ENCODE measurements at places on chromosomes 3 and 15.

DNA sequence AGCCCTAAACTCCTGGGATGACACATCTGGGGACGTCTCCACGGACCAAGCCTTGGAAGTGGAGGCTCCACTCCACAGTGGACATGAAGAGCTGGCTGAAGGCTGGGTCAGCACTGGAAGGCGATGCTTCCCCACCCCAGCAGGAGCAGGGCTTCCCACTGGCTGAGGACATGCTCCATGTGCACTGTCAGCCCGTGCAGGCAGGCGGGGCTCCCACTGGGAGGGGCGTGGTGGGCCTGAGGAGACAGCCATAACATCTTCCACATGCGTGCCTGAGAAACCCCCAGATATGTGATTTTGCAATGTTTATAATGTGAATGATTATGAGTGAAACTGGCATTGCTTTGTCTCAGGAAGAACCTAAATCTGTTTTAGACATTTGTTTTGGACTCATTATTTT lies 231.3 kb downstream of the KLF13 start:
- DNase-seq, result no peak

DNA sequence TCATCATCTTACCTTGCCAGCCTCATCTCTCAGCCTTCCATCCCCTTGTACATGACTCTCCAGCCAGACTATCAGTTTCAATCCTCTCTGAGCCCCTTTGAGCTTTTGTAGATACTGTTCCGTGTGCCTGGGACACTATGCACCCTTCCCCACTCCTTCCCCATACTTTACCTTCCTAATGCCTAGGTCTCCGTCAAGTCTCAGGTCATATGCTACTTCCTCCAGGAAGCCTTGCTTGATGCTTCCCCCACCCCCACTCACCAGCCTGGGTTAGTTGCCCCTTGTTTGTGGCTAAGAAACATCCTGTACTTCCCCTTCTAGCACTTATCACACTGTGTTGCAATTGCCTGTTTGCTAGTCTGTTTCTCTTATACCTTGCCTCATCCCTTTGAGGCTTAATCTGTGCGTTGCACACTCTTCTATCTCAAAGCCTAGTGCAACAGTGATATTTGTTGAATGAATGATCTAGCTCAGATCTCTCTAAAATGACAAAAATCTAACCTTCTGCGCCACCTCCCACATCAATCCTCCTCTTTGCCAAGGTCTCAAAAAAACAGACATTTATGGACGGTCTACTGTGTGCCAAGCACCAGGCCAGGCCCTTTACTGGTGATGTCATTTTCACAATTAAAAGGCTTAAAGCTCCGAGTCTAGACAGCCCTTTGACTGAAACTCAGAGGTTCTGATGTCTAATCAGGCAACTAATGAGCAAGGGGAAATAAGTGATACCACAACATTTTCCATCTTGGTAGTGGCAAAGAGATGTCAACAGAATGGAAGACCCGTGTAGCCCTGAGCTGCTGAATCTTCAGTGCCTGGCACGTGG lies 6.5 kb upstream of the USP3 start:
- DNase-seq, result peak; percentile 62

GRCh38 chr3:108124337-108125152 lies 33.7 kb upstream of the CD47 start:
- peak; percentile 81 for DNase-seq

DNA sequence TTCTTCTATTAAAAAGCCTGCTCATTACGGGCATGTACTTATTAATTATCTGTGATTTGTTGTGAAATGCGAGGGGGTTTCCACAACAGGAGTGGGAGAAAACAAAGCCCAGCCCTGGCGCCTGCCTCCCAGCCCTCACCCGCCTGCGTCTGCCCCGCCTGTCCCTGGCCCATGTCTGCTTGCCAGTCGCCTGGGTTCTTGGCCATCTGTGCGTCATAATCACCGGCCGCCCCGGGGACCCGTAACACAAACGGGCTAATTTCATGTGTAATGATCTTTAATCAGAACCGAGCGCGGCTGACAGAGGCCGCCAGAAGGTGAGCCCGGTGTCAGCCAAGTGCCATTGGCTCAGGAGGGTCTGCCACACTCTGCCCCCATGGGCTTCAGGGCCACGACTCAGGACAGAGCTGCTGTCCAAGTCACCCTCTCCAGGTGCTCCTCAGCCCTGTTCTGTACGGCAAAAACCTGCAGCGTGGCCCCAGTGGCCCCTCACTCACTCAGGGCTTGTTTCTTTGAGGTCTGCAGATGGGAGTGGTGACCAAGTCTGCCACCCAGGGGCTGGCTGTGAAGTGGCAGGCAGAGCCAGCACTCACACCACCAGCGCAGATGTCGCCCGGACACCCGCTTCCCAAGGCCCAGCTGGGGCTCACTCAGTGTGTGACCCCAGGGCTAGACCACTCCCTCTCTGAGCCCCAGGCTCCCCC lies 28.8 kb upstream of the TMEM115 start:
- DNase-seq, result no peak

DNA sequence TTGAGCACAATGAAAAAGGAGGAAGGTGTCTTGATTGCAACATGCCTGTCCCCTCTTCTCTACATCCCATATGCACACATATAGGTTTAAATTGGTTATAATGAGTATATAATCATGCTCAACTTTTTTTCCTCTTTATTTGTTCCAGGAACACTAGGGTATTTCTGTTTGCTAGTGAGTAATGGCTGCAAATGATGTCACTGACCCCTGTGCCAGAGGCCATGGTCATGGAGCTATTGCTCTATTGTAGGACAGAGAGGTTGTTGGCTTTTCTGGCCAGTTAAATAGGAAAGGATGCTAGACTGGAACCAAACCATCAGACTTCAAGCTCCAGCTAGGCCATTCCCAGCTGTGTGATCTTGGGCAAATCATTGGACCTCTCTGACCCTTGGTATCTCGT lies 9.6 kb downstream of the ARHGEF3 start:
- DNase-seq, result no peak

DNA sequence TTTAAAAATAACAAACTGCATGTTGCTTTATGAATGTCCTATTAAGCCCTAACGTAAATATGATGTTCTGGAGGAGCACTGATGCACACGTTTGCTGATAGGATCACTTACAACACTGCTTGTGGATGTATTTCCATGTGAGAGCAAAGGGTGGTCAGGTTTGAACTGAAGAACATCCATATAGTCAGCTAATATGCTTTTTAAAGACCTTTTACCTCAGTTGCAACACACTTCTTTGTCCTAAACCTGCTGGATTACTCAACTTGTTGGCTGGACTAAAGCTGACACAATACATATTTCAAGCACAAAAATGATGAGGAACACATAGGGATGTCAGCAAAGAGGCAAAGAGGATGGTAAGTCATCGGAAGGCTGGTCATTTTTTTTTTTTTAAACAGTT lies 186.6 kb downstream of the TIGIT start:
- no peak for DNase-seq

- DNase-seq, result peak; percentile 7
Observed at GRCh38 chr3:94011233-94011711, 17.1 kb downstream of the STX19 start.

GRCh38 chr3:73427048-73427706 lies 197.6 kb downstream of the PDZRN3 start:
- DNase-seq, result no peak

GRCh38 chr15:84689858-84690257 lies 26.1 kb downstream of the SEC11A start:
- DNase-seq, result no peak

DNA sequence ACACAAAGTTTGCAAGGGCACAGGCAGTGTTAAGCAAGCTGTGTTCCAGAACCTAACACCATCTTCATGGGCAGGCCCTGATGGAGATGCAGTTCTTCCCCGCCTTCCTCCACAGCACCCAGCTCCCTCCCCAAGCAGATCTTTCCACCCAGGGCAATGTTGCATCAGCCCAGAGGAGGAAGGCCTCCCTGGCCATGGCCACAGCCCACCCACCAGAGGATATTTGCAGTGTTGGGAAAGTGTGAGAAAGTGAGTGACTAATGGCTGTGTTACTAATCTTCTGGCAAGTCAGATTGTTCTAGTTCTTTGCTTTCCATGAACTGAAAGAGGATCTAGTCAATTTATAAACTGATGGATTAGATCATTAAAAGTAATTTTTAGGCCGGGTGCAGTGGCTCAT lies 42.0 kb upstream of the ATP10A start:
- DNase-seq, result peak; percentile 55

DNA sequence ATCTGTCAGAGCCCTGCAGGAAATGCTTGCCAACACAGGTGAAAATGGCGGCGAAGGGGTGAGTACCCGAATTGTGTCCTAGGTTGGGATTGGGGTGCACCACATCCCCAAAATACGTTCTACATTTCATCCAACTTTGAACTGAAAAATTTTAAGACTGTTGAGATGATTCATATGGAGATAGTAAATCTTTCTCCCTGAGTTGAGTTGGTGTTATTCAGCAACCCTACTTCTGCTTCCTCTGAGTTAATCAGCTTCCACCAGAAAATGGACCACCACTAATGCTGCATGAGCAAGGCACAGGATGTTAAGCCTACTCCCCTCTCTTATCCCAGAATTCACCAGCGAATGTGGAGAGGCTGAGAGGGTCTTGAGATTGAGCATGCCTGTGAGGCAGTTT lies 192.9 kb downstream of the RYR3 start:
- DNase-seq, result no peak

DNA sequence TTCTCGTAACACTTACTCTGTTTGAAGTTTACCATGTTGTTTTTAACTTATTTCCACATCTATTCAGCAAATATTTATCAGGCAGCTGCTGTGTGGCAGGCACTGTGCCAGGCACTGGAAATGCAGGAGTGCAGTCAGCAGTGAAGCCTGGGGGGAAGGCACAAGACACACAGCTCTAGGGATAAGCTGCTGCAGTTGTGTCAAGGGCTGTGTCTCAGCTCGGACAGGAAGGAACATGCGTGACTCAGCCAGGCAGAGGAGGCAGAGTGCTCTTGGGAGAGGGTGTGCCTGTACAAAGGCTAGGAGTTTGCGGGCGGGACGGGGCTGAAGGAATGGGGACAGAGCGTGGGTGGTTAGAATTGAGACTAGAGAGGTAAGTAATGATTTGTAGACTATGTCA lies 24.7 kb downstream of the LYSMD4 start:
- DNase-seq, result no peak

DNA sequence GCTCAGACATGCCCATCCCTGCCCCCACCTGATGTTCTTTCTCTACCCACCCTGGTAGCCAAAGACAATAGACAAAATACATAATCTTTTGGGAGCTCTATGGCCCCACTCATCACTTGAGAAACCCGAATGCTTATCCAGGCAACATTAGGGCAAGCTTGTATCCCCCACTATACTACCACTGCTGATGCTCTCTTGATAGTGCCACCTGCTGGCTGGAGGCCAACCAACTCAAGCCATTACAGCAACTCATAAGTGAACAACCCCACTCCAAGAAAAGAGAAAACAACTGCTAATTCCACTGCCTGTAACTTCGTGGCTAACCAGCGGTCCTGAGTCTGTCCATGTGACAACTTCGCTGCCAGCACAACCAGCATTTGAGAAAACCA lies 342.5 kb upstream of the TGFBR2 start:
- peak; percentile 11 for DNase-seq

- DNase-seq, result no peak
Observed at GRCh38 chr3:72052841-72053409, 268.0 kb upstream of the PROK2 start.

- DNase-seq, result no peak
Observed at GRCh38 chr15:50377867-50378751, 23.1 kb upstream of the GABPB1 start.

GRCh38 chr15:90018216-90018831 lies 17.2 kb downstream of the ZNF710 start:
- DNase-seq, result no peak

DNA sequence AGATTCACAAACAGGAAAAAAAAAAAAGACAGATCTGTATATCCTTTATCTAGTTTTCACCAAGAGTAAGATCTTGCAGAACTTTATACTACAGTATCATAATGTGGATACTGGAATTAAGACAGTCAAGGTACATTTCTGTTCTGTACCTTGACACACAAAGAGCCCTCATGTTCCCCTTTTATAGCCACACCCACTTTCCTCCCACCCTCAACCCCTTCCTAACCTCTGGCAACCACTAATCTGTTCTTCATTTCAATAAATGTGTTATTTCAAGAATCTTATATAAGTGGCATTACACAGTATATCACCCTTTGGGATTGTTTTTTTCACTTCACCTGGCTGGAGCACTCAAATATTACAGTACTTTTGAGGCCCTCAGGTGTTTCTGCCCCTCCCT lies 3.6 kb upstream of the RAB6B start:
- no peak for DNase-seq

DNA sequence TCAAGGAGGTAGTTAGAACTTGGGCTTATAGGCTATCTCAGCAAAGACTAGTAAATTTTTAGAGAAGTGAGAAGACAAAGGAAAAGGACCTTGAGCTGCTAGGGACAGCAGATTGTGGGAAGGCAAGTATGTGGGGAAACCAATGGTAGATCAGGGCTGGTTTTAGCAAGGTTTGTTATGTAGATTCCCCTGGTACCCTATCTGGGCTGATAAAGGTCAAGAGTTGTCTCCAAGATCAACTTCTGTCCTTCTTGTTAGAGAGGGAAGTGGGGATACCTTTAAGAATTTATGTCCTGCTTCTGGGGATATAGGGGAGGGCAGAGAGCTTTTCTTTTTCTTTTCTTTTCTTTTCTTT lies 28.9 kb downstream of the KAT2B start:
- no peak for DNase-seq

- peak; percentile 17 for DNase-seq
Observed at GRCh38 chr15:57591237-57591821, 375 bp upstream of the MYZAP start.

GRCh38 chr15:48722764-48723661 lies 77.5 kb upstream of the FBN1 start:
- DNase-seq, result no peak

DNA sequence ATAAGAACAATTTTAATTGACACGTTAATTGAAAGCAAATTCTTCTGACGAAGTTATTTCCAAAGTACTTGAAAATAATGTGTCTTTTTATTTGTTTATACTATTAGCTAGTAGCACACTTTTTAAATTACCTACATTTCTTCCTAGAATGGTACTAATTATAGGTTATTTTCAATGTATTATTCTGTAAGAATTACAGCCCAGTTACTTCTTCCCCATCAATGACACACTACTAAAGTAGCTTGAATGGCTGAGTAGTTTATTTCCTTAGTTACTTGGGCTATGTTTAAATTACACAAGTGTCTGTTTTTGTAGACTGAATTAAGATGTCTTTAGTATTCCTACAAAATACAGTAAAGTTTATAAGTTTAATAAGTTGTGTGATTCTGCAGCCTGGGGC lies 217.6 kb upstream of the IL12A start:
- DNase-seq, result no peak

- DNase-seq, result peak; percentile 41
Observed at GRCh38 chr15:85793641-85794597, 806 bp downstream of the KLHL25 start.
